ENCODE measurements at places on chromosomes 7 and 10.

- DNase-seq, result no peak
Observed at GRCh38 chr7:111014079-111014478, 76.8 kb upstream of the LRRN3 start.

DNA sequence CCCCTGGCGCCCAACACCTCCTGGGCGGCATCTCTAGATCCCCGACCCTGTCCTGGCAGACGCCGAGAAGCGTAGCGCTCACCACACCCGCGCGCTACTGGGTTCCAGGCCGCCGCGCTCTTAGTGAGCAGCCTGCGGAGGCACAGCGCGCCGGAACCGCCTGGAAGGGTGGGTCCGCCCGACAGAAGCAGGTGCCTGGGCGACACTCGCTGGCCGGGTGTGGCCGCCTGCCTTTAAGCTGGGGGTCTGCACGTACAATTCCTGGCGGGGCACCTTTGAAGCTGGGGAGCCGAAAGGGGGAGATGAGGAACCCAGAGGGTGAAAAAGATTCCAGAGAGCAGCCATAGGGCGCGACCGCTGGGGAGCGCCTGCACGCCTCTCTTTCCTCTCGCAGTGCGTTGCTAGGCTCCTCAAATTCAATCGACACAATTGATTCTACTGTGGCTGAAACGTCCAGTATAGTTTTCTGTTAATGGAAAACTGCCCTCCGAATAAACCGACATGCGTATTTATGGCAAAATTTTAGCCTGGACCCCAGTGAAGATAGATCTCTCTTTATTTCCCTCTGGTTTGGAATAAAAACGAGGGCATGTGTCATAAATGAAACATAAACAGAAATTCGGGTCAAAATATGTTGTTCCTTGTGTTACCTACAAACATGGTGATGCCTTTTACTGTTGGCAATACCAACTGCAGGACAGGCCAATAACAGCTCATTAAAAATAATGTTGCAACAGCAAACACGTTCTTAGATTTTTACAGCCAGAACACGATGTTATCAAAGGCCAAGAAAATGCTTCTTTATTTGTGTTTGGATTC lies 4.6 kb downstream of the HMX3 start:
- no peak for DNase-seq

DNA sequence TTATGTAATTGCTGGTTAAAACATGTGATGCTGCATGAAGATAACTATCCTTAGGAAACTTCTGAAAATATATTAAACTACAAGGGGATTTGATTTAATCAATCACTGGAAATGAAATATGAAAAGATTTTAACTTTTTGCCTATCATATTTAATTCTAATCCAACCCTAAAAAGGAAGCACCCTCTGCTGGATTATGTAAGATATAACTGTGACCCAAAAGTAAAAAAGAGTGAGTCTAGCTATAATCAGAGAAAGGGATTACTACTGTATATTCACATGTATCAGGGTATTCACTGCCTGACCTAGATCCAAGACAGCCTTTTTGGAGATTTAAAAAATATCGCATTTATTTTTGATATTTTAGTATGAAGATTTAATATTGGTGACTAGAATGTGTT lies 295.5 kb downstream of the MDFIC start:
- no peak for DNase-seq

DNA sequence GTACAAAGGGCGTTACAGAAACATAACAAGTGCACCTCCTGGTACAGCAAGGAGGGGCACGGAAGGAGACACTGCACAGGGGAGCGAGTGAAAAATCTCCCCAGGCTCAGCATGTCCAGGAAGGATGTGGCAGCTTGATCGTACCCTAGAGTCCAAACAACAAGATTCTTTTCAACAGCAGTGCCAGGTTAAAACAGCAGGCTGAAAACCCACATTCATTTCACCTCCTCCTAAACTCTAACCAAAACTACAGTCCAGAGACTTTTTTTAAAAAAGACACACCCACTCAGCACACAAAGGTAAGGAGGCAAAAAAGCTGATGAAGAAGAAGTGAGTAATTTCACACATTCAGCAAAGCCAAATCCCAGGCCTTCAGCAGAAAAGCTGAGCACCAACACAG lies 138.8 kb downstream of the SFMBT2 start:
- no peak for DNase-seq

- DNase-seq, result no peak
Observed at GRCh38 chr7:30238721-30239441, 45.5 kb upstream of the ZNRF2 start.

DNA sequence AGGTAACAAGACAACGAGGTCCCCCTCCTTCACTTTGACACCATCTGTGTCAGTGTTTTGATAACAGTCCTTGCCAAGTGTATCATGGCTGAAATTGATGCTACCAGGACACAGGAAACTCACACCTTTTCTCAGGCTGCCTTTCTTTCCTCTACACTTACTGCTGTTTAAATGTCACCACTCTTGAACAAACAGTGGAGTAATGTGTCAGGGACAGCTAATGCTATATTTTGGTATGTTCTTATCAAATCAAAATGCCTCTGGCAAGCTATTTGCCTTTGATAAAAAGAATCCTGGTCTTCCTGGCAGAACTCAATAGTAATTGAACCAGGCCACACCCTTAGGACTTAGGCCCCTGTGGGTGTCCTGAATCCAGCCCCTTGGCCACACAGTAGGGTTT lies 692.9 kb downstream of the LRMDA start:
- no peak for DNase-seq

DNA sequence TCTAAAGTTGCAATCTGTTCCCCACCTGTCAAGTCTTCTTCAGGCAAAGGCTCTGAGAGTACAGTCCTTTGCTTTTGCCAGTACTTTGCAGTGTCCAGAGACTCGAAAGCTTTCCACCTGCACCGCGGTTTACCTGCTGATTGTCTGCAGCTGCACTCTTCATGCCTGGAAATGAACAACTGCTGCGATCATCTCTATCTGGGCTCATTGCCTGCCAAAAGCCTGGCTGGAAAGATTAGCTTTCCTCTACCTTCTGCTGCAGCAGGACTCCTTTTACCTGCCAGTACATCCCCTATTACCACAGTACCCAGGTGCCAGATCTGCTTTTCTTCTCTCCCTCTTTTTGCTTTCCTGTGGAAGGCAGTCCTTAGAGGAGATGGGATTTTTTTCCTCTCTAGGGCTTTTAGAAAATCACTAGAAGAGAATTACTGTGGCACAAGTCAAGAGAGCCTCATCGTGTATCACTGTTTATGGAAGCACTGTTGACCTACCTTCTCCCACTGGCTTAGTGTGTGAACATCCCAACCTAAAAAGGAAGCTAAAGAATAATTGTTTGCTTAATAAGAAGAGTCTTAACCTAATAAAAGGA lies 2.2 kb downstream of the STRIP2 start:
- no peak for DNase-seq

DNA sequence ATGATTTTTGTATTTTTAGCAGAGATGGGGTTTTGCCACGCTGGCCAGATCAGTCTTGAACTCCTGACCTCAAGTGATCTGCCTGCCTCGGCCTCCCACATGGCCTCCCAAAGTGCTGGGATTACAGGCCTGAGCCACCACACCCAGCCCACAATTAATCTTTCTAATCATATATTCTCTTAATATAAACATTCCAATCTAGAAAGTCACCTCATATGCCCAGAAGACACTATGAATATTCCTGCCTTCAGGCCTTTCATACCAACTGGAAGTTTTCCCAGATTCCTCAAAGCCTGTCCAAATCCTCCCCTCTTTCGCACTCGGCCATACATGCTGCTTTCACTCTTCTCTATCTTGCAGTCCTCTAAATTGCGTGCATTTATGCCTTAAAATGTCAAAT lies 32.6 kb downstream of the PDZD8 start:
- no peak for DNase-seq

- DNase-seq, result no peak
Observed at GRCh38 chr7:75985518-75986146, 8.8 kb downstream of the TMEM120A start.

DNA sequence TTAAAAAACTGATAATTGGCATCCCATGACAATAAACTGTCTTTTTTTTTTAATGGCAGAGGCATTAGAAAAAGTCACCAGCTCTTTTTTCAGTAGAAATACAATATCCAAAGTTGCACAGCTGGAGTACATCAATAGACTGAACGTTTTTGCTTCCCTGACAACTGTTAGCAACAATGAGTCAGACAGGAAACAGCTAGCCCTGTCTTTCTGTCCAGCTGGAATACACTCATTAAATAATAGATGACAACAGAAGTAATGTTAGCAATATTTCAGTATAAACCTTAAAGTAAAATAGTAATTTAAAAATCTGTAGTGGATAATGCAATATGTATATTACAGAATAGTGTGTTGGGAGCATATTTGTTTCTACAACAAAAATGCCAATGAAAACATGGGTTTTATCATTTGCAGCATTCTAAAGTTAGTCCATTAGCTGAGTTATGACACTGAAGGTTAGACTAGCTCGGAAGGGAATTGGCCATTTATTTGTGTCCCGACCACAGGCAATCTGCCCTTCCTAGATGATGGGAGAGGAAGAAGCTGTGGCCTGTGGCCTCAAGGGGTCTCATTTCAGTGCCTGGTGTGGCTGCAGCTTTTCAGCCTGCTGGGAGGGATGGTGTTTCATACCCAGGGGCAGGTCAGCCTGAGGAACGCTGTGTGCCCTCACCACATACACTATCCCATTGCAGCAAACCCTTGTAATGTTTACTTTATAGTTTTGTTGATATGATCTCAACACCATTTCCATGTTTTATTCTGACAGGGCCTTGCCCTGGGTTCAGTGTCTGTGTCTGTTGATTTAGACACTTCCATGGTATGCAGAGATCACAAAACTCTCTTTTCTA lies 173.3 kb downstream of the SLC16A9 start:
- DNase-seq, result no peak

DNA sequence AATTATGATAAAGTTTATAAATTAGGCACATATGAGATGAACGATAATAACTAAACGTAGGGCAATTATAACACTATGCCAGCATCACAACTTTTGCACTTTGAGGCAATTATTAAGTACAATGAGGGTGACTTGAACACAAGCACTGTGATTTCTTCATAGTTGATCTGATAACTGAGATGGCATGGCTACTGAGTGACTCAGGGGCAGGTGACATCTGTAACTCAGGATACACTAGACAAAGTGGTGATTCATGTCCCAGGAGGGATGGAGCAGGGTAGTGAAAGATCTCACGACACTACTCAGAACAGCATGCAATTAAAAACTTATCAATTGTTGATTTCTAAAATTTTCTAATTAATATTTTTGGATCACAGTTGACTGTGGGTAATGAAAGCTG lies 98.3 kb upstream of the ARHGAP21 start:
- DNase-seq, result peak; percentile 3

GRCh38 chr10:123109466-123109865 lies 26.3 kb upstream of the HMX3 start:
- DNase-seq, result no peak

GRCh38 chr10:33506838-33507661 lies 172.6 kb upstream of the NRP1 start:
- no peak for DNase-seq

DNA sequence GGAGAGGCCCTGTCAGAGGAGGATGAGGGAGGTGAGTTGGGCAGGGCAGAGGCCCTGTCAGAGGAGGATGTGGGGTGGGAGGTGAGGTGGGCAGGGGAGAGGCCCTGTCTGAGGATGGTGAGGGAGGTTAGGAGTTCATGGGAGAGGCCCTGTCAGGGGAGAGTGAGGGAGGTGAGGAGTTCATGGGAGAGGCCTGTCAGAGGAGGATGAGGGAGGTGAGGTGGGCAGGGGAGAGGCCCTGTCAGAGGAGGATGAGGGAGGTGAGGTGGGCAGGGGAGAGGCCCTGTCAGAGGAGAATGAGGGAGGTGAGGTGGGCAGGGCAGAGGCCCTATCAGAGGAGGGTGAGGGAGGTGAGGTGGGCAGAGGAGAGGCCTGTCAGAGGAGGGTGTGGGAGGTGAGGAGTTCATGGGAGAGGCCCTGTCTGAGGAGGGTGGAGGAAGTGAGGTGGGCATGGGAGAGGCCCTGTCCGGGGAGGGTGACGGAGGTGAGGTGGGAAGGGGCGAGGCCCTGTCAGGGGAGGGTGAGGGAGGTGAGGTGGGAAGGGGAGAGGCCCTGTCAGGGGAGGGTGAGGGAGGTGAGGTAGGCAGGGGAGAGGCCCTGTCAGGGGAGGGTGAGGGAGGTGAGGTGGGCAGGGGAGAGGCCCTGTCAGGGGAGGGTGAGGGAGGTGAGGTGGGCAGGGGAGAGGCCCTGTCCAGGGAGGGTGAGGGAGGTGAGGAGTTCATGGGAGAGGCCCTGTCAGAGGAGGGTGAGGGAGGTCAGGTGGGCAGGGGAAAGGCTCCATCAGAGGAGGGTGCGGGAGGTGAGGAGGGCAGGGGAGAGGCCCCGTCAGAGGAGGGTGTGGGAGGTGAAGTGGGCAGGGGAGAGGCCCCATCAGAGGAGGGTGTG lies 73.7 kb downstream of the INPP5A start:
- DNase-seq, result no peak

GRCh38 chr10:31789555-31789954 lies 139.1 kb downstream of the ARHGAP12 start:
- no peak for DNase-seq

DNA sequence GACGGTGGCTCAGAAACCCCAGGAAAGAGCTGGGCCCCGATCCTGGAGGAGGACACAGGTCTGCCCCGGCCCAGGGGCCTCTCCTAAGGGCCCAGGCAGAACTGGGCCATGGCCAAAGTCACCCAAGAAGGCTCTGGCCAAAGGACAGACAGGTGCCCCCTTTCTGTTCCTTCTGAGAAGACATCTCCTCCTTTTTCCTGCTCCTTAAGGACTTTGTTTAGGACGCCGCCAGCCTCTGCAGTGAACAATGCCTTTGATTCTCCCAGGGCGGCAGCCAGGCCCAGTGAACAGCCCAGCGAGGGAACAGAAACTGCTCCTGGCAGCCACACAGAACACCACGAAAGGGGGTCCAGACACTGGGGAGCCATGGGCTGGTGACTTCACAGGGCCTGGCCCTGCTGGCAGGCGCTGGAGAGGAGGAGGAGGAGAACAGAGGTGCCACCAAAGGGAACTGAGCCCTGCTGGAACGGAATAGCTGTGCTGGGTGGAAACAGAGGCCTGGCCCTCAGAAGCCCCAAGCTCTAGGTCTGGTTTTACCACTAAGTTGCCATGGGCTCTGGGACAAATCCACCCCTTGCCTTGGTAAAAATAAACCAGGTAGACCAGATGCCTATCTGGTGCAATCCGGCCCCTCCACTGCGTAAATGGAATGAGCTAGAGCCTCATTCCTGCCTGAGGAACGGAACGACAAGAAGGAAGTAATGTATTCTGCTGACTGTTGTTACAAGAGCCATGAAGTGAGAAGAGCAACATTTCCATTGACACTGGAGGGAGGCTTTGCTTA lies 163.3 kb upstream of the RHEB start:
- DNase-seq, result no peak

- DNase-seq, result no peak
Observed at GRCh38 chr10:47257396-47258120, 42.4 kb upstream of the GDF10 start.

- DNase-seq, result no peak
Observed at GRCh38 chr10:132921818-132922807, 20.3 kb downstream of the CFAP46 start.

Data from stimulated activated CD8-positive, alpha-beta memory T cell treated with anti-CD3 and anti-CD28 coated beads, Interleukin-15, amount 100 ng/mL, for 48 hours (primary cell).